ENCODE measurements at places on chromosomes 1 and 21.

DNA sequence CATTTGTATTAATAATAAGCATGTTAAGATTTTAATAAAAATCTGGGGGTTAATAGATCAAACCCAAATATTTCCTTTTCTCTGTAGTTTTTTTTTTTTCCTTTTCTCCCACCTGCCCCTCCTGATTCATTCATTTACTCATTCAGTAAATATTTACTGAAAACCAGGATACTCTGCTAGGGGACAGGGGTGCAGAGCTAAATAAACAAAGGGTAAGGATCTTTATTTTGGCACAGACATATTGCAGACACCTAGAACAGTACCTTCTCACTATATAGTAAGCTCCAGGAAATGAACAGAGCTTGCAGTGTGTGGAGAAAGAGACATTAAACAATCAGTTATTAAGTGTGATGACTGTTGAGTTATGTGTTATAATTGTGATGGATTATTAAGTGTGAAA is 60.9 kb downstream of the AK5 start:
- DNase-seq, result no peak

DNA sequence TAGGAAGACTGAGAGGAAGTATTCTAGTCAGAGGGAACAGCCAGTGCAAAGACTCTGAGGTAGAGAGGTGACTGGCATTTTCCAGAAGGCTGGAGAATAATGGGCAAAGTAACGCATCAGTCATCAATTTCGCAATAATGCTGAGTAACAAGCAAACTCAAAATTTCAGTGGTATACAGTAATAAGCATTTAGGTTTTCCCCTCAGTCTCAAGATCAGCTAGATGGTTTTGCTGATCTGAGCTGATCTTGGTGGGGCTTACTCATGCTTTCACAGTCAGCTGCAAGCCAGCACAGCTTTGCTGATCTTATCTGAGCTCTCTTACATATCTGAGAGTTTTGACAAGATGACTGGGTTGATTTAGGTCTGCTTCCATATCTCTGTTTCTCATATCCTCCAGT is 108.7 kb downstream of the TSEN15 start:
- DNase-seq, result no peak

GRCh38 chr1:20702416-20702815 is 15.4 kb downstream of the KIF17 start:
- no peak for DNase-seq

DNA sequence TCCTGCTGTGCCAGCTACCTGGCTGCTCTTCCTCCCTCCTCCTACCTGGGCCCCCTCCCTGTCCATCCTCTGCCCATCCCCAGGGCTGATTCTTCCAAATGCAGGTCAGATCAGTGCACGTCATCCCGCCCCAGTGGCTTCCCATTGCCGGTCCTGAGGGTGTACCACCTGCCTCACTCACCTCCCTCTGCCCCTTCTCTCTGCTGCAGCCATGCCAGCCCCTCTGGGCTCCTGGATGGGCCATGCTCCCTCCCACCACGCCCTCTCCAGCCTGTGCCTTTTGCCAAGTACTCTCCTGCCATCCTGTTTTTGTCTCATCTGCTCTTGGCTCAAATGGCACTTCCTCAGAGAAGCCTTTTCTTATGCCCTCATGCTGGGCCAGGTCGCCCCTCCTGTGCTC is 95.8 kb downstream of the ARHGEF10L start:
- DNase-seq, result no peak

GRCh38 chr1:12296623-12297022 is 66.8 kb downstream of the VPS13D start:
- DNase-seq, result no peak

- DNase-seq, result peak; percentile 32
These were observed 115.4 kb downstream of the TRABD2B start for GRCh38 chr1:47881505-47882442.

GRCh38 chr21:18725653-18726052 is 322.1 kb upstream of the TMPRSS15 start:
- DNase-seq, result no peak

DNA sequence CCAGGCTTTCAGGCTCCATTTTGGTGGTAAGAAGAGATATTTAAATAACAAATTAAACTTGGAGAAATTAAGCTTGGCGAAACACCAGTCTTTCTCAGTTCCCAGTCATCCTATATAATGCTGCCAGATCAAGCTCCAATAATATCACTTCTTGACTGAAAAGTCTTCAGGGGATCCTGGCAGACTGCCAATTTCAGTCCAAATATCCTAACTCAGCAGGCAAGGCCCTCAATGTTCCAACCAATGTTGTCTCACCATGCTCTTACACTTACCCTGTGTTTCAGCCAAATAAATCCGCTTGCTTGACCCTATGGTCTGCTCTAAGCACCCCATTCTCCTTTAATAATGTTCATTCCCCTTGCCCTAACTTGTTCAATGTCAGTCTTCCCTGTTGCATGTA is 39.9 kb upstream of the BCL10 start:
- no peak for DNase-seq

DNA sequence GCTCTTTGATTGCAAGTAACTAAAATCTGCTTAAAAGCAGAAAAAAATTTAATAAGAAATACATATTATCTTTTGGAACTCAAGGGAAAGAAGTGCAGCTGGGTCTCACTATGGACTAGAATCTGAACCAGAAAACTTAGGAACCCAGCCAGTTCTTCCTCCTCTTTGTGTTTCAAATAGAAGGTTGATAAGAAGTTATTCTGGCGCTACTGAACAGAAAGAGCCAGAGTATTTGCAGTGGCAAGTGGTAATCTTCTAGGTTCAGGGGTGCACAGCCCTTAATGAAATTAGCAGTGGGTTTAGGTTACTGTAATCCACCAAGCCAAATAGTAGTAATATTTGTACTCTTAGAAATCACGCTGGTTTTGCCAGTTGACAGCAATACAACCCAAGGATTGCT is 28.5 kb downstream of the BTBD8 start:
- no peak for DNase-seq

- DNase-seq, result peak; percentile 80
These were observed at the start of gene OLFML3 for GRCh38 chr1:113978863-113979702. TSS of gene OLFML3 (plus strand) at chr1:113979474. CDS start at chr1:113979517, 43 bp downstream.

- DNase-seq, result no peak
These were observed 475.0 kb upstream of the B3GALT2 start for GRCh38 chr1:193661385-193661784.

Measured in right kidney (tissue), 9 donors.